NCI-H1436 (cell line): ENCODE measurements at places on chromosomes 7 and 10.

DNA sequence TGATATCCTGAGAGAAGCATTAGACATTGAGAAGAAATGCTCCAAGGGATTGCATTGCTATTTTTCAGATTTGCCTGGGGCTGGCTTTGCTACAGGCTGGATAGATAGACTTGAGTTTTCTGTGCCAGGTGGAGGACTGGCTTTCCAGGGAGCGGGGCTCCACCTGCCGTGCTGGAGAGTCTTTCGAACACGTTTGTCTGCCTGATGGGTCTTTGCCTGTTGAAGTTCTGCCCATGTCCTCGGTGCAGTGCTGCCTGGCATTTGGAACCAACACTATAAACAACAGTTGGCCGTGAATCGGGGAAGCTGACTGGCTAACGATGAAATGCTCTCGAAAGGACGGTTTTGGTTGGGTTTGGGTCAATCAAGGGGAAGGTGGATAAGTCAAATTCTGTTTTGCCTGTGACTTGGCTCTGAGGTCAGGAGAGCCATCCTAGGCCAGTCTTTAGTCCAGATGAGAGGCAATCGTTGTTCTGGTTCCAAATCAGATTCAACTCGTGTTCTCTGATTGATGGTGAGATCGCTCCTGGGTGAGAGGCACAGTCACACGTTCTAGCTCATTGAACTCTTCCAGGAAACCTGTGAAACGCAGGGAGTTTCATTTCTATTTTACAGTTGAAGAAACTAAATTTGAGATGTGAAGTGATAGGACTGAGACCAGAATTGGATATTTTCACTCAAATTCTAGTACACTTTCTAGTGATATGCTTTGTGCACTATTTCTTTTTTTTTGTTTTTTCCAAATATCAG lies 599.0 kb downstream of the TYW1 start:
- DNase-seq = no peak

- DNase-seq = no peak
Observed at GRCh38 chr10:97522071-97522470, 23.3 kb downstream of the UBTD1 start.

DNA sequence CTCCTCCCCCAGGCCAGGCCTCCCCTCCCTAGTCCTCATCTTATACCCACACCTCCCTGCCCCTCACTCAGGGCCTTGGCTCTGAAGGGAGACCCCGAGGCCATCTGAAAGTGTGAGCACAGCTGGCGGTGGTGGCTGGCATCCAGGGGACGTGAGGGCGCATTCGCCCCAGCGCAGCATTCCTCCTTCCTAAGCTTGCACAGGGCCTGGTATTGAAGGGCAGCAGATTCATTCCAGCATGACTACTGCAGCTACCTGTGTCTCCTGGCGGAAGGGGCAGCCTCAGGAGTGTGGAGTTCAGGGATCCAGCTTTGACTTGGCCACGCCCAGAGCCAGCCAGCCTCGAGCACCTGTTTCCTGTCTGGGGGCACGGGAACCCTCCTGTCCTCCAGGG lies 72.6 kb downstream of the PARP12 start:
- DNase-seq = no peak

DNA sequence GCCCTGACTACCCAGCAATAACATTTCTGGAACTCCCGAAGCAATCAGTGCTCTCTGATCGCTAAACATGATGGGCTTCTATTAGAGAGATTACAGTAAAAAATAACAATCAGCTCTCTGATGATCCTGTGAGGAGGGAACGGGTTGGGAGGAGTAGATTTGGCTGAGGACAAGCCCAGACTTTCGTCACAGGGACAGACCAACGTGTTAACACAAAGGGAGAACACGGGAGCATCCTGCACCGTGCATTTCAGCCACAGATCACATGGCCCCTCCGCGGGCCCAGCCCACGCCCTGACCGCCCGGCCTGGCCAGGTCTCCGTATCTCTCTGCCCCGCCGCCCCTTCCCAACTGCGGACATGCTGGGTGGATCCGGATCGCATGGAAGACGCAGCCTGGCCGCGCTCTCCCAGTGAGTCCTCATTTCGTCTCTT lies 95.0 kb upstream of the AGBL3 start:
- DNase-seq = no peak

- no peak for DNase-seq
Observed at GRCh38 chr10:129131457-129132132, 335.4 kb upstream of the MGMT start.

- DNase-seq = no peak
Observed at GRCh38 chr10:73576890-73577591, 14.1 kb downstream of the USP54 start.

DNA sequence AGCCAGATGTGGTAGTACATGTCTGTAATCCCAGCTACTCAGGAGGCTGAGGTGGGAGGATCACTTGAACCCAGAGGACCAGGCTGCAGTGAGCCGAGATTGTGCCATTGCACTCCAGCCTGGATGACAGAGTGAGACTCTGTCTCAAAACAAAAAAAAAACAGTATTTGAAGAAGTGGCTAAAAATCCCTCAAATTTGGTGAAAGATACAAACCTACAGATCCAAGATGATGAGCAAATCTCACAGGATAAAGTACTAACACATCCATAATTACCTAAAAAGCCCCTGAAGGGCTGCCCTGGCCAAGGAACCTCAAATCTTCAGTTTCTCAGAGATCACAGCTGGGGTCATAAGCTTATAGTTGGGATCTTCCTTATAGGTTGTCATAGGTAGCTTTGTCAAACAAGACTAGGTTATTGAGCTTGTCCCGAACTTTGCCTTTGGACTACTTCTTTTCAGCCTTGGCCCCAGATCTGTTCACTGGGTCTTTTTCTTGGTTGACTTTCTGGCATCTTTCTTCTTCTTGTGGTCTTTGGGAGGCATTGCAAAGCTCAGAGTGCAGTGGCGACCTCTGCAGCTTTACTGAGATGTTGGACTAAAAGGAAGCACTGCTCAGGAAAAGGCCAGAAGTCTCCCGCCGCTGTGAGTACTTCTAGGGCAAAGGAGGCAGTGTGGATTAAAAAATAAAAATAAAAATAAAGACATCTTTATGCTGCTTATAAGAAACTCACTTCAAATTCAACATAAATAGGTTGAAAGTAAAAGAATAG lies 28.6 kb upstream of the SAR1A start:
- no peak for DNase-seq

DNA sequence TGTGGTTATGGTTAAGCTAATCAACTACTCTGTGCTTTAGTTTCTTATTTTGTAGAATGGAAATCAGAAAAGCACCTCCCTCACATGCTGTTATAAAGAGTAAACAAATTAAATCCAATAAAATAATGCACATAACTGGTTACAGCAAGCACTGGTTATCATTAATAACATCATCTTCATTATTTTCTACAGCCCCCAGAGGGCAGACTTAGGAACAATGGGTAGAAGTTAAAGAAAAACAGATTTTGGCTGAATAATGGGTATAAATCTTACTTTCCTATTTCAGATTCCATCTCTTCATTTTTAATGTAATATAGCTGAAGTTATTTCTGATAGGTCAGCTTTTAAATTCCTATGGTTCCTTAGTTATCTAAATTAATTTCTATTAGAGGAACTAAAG lies 126.5 kb downstream of the DOCK4 start:
- no peak for DNase-seq

DNA sequence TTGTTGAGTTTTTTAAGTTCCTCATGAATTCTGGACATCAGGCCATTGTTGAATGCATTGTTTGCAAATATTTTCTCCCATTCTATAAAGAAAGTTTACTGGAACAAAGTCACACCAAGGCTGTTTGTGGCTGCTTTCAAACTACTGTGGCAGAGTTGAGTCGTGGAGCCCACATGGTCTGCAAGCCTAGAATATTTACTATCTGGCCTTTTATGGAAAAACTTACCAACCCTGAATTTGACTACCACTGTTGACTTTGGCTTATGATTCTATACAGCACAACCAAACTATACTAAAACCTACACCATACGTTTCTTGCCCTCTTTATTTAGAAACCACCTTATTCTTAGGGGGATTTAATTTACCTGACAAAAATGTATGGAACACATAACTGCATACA lies 239.1 kb downstream of the KCNMA1 start:
- no peak for DNase-seq

DNA sequence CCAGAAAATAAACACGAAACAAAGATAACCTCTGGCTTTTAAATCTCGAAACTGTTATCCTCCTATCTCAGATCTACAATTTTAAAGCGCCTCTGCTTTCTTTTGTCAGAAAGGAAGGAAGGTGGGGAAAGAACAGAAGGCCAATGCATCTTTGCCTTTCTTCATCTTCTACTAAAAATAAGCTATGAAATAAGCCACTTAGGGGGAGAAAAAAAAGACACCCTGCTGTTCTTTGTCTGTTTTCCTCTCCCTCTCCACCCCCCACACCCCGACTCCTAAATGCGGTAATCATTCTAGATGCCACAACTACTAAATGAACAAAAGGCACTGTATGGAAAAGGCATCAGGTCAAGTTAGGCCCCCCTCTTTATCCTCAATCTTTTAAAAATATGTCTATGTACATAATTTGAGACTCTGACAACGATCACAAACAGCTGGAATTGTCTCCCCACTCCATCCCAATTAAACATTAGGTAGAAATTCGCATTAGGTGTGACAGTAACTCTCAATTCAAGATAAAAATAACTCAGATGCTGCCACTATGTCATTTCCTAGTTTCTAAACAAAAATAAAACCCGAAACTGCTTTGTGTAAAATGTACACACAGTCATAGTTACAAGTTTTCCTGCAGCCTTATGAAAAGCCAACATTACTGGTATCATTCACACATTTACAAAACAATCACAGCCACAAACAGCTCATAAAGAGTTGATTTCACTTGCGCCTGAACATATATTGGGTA lies 2.4 kb downstream of the UBE2H start:
- no peak for DNase-seq

- no peak for DNase-seq
Observed at GRCh38 chr10:32171204-32171603, 115.0 kb upstream of the KIF5B start.

DNA sequence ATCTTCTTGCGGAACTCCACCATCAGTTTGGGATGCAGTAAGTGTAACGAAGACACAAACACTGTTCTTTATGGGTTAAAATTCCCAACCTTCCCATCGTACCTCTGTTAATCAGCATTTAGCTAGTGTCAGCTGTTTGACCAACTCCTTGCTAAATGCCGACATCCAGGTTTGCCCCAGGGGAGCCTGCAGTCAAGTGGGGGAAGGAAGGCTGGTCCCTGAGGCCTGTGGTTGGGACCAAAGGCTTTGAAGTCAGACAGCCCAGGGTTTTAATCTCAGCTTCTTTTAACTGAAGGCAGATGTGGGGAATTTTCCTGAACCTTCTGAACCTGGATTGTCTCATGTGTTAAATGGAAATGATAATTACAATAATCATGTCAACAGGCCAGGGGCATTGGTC lies 443.7 kb downstream of the GLRX3 start:
- DNase-seq = no peak
